ENCODE measurements at places on chromosomes 4 and X. TPM values are rescaled to one million over a fixed set of nuclear protein-coding genes. Genes with fewer than 3 reads are reported as not detected.

The PRDM8 gene
- total RNA-seq: 2.4 TPM

The ARMCX1 gene
- total RNA-seq: 24.8 TPM

The GUCY1A1 gene
- 52.2 TPM for total RNA-seq

The CXCL10 gene
- total RNA-seq: 0.44 TPM

The GPRASP1 gene
- 9.6 TPM for total RNA-seq

The FRAS1 gene
- 45.3 TPM for total RNA-seq

DNA sequence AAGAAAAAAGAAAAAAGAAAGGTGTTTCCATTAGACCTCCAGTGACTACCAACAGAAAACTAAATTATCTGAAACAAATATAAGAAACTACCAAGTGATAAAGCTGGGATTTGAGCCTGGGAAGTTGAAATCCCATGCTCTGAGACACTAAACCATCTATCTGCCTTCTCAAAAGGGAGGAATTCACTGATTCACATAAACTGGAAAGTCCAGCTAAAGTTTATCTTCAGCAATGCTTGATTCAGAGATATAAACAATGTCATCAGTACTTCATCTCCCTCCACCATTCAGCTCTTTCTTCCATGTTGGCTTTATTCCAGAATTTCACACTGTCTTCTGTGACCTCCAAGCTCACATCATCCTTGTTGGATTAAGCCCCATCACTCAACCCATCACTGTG is 96.3 kb downstream of the IQCM start:
- peaks cover 2% of the 10 kb centered on the region for H3K36me3 ChIP-seq
- no peak overlapping the region for H3K27ac ChIP-seq
- no peaks in the 10 kb centered on the region for H3K27me3 ChIP-seq
- no peak overlapping the region for H3K4me3 ChIP-seq

DNA sequence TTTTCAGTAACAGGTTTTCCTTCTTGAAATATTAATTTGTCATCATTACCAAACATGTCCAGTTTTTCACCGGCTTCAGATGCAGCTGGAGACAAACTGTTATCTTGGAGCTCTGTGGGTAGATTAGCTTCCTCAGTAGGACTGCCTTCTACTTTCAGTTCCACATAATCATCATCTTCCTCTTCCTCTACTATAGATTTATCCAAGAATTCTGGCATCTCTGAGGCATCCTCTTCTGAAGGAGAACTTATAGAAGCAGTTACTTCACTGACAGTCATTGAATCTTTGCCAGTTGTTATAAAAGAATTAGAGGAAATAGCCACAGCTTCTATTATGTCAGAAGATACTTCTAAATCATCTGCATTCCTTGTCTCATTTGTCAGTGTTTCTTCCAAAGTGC is 162.9 kb downstream of the LRBA start:
- H3K36me3 ChIP-seq: peaks cover 28% of the 10 kb centered on the region
- no peak for DNase-seq

DNA sequence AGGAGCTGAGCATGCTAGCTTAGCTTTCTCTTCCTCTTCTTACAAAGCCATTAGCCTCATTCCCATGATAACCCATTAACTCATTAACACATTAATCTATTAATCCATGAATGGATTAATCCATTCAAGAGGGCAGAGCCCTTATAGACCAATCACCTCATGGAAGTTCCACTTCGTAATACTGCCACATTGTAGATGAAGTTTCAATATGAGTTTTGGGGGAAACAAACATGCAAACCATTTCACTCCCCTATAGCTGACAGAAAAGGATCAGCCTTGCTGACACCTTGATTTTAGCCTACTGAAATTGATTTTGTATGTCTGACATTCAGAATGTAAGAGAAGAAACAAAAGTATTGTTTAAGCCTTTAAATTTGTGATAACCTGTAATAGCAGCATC is 251.8 kb upstream of the GALNTL6 start:
- no peaks in the 10 kb centered on the region for H3K4me1 ChIP-seq
- no peaks in the 10 kb centered on the region for H3K36me3 ChIP-seq
- no peak overlapping the region for H3K4me3 ChIP-seq
- no peak overlapping the region for H3K27ac ChIP-seq
- no peaks in the 10 kb centered on the region for H3K27me3 ChIP-seq

GRCh38 chr4:159382856-159383561 is 280.1 kb downstream of the RAPGEF2 start:
- no peak for DNase-seq
- no peak overlapping the region for H3K4me3 ChIP-seq
- H3K4me1 ChIP-seq: peaks cover 4% of the 10 kb centered on the region
- peaks cover 12% of the 10 kb centered on the region for H3K36me3 ChIP-seq
- H3K27ac ChIP-seq: no peak overlapping the region

DNA sequence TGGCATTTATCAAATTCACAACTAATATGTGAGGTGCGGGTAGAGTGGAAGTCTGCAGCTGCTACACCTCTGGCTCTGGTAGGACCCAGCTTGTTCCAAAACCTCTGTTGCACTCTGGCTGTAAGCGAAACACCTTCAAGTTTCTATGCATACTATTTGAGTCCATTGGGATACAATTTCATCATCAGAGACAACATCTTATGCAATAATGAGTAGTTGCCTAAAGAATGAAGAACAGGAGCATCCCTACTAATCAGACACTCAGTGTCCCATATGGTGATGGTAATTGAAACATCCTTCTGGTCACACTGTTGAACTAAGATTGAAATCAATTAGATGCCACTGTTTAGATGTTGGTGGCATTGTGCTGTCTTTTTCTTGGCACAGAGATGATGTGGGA is 178.4 kb downstream of the MGST2 start:
- H3K36me3 ChIP-seq: no peaks in the 10 kb centered on the region
- H3K27me3 ChIP-seq: no peaks in the 10 kb centered on the region
- H3K4me1 ChIP-seq: peaks cover 25% of the 10 kb centered on the region
- no peak for DNase-seq
- no peak overlapping the region for H3K4me3 ChIP-seq
- H3K27ac ChIP-seq: no peak overlapping the region

DNA sequence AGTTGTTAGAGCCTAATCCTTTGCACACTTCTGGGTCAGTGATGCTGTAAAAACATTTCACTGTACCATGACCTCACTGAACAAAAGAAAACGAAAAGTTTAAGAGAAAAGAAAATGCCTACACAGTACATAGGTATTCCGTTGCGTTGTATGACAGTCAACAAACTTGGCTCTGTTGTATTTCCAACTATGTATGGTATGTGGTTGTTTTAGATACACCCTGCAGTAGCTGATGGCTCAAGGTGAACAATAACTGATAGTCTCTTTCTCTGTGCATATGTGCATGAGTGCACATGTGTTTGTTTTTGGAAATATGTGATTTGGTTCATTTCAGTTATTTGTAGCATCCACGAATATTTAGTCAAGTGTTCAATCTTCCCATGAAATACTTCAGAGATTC is 176.0 kb downstream of the BMPR1B start:
- no peaks in the 10 kb centered on the region for H3K27me3 ChIP-seq
- no peak for DNase-seq
- peaks cover 31% of the 10 kb centered on the region for H3K4me1 ChIP-seq
- no peak overlapping the region for H3K4me3 ChIP-seq

DNA sequence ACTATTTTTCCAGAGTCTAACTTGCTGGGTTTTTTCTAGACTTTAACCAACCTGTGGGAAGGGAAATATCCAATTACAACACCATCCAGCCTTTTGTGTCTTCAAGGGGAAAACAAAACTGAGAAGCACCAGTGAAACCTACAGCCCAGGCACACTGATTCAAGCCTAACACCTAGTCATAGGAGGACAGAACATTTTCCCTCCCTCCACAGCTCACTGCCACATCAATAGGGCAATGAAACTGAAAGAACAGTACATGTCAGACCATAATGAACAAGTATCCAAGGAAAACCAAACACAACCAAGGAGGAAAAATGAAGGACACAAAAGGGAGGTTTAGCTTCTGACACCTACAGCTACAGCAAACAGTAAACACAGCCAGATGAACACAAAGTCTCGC is 17.6 kb downstream of the MAGEA8 start:
- no peaks in the 10 kb centered on the region for H3K27me3 ChIP-seq
- no peak for DNase-seq
- no peaks in the 10 kb centered on the region for H3K36me3 ChIP-seq
- H3K4me1 ChIP-seq: no peaks in the 10 kb centered on the region
- H3K4me3 ChIP-seq: no peak overlapping the region
- H3K27ac ChIP-seq: no peak overlapping the region

DNA sequence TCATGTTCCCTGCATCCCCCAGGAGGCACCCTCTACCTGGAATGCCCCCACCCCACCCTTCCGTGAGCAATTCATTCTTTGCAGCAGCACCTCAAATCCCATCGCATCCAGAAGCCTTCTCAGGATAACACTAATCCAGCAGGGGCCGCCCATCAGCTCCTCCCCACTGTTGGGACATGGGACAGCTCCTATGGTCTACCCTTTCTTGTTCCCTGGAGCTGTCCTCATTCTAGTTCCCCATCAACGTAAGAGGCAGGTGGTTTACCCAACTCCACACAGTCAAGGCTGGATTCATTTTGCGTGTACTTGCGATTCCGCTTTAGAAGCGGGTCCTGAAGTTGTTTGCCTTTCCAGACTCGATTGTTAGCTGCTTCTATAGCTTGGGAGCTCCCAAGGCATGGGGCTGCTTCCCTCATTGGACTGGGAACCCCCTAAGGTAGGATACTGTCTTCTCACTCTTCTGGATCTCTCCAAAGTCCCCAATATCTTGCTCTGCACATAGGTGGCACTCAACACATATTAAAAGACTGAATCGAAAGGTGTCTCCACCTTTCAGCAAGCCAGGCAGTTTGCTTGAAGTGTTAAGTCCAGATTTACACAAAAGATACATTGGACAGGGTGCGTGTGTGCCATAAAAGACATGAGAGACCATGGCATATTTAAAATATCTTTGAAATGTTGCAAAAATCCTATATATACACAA is 942 bp upstream of the APLN start:
- H3K27ac ChIP-seq: no peak overlapping the region
- H3K36me3 ChIP-seq: no peaks in the 10 kb centered on the region
- H3K4me3 ChIP-seq: peak overlapping the region; percentile 63
- no peak for DNase-seq
- H3K4me1 ChIP-seq: peaks cover 4% of the 10 kb centered on the region
